ENCODE measurements at places on chromosomes 6 and 20. TPM values are rescaled to one million over a fixed set of nuclear protein-coding genes. Genes with fewer than 3 reads are reported as not detected.

Gene ZNF335
- total RNA-seq = 21.1 TPM

Gene BRD2
- total RNA-seq = 244 TPM

- H3K4me1 ChIP-seq = no peaks in the 10 kb centered on the region
- DNase-seq = no peak
- H3K27ac ChIP-seq = no peak overlapping the region
- H3K27me3 ChIP-seq = no peaks in the 10 kb centered on the region
Observed at GRCh38 chr20:13567663-13568062, 71.1 kb downstream of the TASP1 start.

GRCh38 chr20:19828232-19828631, 70.2 kb downstream of the RIN2 start:
- no peak for DNase-seq
- no peaks in the 10 kb centered on the region for H3K4me1 ChIP-seq
- H3K27me3 ChIP-seq = no peaks in the 10 kb centered on the region
- no peak overlapping the region for H3K27ac ChIP-seq

Measured in H9 (cell line).